ENCODE measurements at places on chromosomes 12 and 14.

GRCh38 chr14:50008562-50008961, 107.8 kb downstream of the VCPKMT start:
- no peak for DNase-seq

GRCh38 chr14:90727082-90727481, 89.1 kb downstream of the TTC7B start:
- DNase-seq, result no peak

DNA sequence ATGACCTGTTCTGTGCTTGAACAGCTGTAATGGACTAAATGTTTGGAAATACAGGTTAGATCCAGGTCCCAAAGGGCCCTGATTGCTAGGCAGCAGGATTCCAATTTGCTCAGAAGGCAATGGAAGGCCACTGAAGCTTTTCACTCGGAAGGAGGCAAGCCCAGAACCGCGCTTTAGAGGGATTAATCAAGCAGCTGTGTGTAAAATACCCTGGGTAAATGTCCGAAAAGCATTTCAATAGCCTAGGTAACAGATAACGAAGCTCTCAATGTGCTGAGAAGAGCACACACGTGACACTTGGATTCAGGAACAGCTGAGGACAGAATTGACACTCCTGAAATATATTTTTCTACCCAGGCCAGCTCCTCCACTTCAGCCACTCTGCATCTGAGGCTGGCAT, 436.1 kb downstream of the TMEM132D start:
- DNase-seq, result no peak

- DNase-seq, result no peak
Observed at GRCh38 chr12:79690638-79691510, at the start of gene PAWR. TSS of gene PAWR (minus strand) at chr12:79690964. CDS start at chr12:79690244, 720 bp downstream.

GRCh38 chr14:31758941-31759340, 197.7 kb downstream of the NUBPL start:
- no peak for DNase-seq

DNA sequence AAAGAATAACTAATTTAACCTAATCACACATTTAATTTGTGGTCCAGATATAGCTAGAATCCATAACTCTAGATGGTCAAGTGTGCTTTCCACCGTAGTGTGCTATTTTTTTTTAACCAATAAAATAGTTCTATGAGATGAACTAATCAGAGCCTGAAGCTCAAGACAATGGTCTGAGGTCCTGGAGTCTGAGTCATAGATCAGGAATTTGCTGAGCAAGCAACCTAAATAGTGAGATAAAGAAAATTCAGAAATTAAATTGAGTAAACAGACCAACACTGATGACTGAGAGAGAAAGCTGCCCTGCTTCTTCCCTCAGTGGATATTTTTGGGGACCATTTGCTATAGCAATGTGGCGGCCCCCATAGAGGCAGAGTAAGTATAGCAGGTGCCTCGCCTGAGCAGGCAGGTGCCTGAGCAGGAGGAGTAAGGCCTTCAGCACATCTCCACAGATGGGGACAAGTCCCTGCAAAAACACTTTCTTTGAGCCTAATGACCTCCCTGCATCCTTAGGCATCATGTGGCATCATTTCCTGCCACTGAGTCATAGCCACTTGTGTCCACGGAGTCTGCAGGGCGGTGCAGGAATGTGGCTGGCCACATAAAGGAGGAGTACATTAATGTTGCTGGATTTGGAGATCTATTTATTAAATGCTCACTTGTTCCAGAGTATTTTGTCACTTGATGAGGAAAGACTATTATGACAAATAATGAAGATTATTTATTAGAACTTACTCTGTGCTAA, 13.9 kb upstream of the CLEC4E start:
- no peak for DNase-seq

DNA sequence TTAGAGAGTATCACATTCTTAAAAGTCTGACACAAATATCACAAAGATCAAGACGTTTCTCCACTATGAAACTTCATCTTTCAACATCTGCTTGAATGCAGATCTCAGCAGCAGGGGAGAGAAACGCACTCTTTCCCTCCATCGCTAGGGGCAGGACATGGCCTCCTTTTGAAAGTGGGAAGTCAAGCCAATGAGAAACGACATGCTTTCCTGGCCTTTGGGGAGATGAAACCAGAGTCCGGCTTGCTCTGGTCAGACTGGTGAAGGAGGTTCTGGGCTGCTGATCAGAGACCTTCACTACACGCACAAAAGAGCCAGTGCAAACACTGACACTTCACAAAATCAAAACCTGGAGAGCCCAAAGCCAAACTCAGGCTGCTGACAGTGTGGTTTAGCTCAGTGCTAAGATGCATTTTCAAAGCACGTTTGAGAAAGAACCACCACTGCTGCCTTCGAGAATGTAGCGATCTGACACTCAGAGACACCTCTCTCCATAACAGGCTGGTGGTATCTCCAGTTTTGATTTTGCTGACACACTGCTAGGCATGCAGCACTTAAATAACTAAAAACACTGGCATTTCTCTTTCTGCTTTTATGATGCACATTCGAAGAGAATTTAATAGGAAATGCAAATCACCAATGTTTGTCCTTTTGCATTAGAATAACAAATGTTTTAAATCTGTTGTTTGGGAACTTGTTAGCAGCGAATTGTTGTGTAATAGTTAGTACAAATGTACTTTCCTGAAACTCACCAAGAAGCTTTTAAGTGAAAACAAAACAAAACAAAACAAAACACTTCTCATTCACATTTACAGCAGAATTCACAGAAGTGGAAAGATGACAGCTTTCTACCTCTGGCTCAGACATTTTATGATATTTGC, 93.9 kb upstream of the OVCH1 start:
- DNase-seq, result no peak

GRCh38 chr12:70762000-70762399, 124.8 kb upstream of the PTPRB start:
- DNase-seq, result no peak

DNA sequence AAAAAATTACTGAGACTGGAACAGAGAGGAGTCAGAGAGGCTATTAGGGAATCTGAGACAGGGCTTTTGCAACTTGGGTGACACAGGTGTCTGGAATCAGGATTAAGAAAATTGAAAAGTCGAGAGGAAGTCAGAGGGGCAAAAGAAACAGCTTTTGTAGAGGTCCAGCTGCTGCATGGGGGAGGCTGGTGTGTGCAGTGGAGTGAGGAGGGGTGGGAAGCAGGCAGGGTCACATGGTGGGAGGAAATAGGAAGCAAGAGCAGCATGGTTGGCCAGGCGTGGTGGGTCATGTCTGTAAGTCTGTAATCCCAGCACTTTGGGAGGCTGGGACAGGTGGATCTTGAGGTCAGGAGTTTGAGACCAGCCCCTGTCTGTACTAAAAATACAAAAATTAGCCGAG, 69.7 kb upstream of the VRK1 start:
- no peak for DNase-seq

DNA sequence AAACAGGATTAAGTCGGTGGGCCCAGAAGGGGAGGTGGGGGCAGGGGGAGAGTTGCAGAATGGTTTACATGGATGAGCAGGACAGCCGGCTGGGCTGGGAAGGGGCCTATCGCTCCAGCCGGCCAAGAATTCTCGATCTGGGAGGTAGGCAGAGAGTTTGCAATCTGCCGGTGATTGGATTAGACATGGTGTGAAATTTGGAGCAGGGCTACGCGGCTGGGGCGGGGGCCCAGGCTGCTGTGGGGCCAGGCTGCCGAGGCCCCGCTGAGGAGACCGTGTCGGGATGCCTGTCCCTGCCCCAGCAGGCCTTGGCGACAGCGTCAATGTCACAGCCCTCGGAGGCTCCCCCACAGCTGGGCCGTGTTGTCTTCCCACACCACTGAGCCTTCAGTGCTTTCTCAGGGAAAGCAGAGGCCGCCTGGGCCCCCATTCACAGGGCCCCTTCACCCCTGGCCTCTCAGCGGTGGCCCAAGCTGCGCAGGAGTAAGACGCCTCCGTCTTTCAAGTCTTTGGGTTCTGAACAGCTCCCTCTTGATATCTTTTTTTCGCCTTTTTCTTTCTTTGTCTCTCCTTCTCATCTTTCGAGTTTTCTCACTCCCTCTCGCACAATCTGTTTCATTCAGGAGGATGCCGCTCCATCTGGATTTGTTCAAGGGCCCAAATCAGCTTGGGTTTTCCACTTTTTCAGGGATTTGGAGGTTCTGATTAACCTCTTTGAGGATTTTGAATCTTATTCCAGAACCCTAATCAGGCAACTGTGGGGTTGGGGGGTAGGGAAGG, 117.5 kb upstream of the PARP11 start:
- DNase-seq, result no peak

DNA sequence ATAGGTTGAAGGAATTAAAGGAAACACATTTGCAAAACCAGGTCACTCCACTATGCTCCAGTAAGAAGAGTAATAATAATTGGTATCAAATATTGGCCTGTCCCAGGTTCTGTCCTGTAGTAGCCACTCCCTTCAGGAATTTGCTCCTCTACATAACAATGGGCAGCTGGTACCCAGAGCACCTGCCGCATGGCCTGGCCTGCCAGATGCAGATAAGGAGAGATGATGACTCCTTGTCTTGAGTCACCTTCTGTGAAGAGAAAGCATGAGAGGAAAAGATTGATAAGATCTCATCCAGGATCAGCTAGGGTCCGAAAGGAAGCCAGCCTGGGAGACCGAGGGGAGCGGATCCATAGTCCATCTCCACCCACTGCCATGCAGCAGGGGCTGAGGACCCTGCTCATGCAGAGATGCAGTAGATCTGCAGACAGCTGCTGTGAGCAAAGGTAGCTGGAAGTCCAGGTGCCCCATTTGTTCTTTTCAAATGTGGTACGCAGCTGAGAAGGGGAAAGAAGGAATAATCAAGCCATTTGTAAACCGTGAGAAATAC, 24.3 kb downstream of the VCPKMT start:
- no peak for DNase-seq

DNA sequence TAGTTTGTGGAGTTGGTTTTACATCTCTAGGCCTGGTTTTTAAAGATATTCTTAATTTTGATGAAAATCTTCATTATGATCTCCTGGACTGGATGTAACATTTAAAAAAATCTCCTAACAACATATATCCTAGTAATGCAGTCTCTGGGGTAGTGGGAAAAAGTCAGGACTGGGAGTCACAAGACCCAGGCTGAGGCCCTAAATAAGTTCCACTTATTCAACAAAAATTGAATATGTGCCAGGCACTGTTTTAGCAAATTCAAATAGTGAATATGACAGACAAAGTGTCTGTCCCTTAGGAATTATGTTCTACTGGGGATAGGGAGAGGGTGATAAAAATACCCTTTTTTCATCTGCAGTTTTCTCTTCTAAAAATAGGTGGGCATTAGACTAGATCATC, 248.4 kb downstream of the PAWR start:
- DNase-seq, result no peak

DNA sequence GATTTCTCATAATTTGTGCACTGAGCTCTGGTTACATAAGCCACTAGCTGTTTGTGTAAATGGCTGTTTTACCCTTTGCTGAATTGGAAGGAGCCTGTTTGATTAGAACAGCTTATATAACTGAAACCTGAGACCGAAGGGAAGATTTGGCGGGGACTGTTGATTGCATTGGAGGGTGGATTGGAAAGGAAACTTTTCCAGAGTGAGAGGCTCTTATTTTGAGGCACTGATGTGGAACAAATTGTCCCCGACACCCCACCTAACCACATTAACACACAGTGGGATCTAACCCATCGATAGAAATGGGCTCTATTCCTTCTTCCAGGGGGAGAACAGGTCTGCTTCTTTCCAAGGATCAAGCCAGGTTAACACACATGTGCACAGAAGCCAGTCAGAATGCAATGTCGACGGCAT, 51.7 kb downstream of the TMEM30B start:
- no peak for DNase-seq

DNA sequence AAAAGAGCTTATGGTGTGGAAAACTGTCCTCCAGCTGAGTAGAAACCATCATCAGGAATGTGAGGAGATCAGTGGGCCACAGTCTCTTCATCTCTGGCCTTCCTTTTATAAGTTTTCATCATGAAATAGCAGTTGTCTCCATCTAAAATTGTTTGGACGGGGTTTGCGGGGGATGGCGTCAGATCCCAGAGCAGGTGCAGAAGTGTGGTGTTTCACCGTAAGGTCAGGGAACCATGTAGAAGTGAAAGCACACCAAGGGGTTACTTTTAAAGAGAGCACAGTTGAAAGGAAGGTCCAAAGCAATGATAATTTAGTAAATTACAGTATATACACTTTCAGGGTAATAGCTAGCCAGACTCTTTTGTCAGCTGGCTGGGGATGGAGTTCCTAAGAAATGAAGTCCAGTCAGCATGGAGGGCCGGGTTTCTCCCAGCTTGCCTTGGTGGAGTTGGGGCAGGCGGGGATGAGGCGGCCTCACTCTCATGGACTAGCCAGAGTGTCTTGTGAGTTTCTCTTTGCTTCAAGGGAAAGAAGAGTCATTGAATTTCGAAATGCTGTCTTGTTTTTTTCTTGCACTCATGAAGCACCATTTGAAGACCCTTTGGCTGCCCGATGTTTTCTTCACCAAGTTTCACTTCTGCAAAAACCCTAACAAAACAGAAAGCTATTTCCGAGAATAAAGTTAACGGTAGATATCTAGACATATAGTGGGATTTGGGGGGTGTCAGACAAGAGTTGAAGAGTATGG, 100.6 kb downstream of the ETV6 start:
- no peak for DNase-seq

DNA sequence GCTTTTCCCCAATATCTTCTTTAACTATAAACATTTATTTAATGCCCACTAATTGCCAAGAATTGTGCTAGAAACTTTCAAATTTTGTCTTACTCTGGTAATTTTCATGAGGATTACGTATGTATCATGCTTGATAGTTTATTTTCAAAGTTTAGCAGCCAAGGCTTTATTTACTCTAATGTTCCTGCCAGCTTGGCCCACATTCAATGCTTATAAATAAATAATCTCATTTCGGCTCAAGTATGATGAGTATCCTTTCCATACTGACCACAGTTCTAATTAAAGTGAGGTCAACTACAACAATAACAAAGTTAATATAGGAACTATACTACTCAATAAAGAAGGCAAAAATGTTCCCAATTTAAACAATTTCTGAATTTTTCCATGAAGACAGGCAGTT, 259.2 kb downstream of the MED13L start:
- no peak for DNase-seq

GRCh38 chr14:60722357-60723115, 1.6 kb downstream of the SIX4 start:
- DNase-seq, result no peak

- DNase-seq, result peak; percentile 59
Observed at GRCh38 chr12:101941306-101942249, 64.2 kb downstream of the DRAM1 start.

- DNase-seq, result no peak
Observed at GRCh38 chr12:47835831-47836155, 16.1 kb upstream of the HDAC7 start.

- DNase-seq, result no peak
Observed at GRCh38 chr14:105171004-105171673, 2.6 kb upstream of the JAG2 start.

Measured in GM12864 (cell line).